ENCODE measurements at places on chromosomes 4 and X.

DNA sequence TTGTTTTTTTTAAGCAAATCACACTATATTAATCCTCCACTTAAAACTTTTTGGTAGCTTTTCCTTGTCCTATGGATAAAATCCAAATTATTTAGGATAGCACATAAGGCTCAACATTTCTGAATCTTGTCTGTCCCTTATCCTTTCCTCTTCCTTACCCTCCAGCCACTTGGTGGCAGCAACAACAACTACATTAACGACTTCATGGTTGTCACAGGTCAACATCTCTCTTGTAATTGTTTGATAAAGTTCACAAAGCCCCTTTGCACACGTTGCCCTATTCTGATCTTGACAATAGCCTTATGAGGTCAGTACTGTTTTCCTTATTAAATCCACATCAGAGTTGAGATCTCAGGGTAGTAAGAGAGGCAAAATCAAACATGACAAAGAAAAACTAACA, 269.0 kb upstream of the PABPC4L start:
- DNase-seq: peak; percentile 28

DNA sequence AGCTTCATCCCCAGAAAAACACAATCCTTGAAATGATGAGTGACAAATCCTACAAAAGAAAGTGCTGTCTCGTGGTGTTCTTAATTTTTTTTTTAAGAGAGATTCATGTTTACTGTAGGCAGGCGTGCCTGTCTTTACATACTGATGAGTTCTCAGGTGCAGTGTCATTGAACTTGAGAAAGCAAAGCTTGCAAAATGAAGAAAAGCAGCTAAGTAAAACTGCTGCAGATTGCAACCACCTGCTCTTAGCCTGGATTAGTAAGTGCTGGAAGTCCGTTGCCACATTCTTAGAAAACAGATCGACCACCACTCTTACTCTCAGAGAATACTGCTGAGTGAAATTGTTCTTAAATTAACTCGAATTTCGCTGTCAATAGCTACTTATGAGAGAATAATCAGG, 854.6 kb downstream of the TRIML1 start:
- DNase-seq: no peak

GRCh38 chrX:100413229-100413628, 3.2 kb upstream of the PCDH19 start:
- DNase-seq: peak; percentile 78

- no peak for DNase-seq
Observed at GRCh38 chrX:75181721-75182120, 25.6 kb upstream of the ABCB7 start.

- DNase-seq: no peak
Observed at GRCh38 chr4:126558596-126558995, 1074.2 kb upstream of the INTU start.

DNA sequence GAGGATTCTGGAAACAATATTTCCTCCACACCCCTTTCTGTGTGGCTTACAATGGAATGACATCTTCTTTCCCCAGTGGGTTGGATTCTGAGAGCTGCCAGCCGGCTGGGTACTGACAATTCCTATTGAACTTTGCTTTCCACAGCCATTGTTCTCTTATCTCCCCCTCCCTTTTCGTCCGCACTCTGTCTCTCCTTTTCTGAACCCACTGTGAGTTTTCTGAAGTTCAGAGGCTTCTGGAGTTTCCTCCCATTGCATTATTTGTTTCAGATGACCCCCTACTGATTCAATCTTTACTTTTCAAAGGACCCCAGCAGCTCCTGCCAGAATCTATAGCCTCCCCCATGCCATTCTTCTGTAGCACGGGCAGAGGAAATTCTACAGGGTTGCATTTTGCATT, 10.4 kb downstream of the SMPX start:
- peak; percentile 49 for DNase-seq

- DNase-seq: peak; percentile 28
Observed at GRCh38 chrX:102883491-102883890, 53.6 kb upstream of the RAB40AL start.

DNA sequence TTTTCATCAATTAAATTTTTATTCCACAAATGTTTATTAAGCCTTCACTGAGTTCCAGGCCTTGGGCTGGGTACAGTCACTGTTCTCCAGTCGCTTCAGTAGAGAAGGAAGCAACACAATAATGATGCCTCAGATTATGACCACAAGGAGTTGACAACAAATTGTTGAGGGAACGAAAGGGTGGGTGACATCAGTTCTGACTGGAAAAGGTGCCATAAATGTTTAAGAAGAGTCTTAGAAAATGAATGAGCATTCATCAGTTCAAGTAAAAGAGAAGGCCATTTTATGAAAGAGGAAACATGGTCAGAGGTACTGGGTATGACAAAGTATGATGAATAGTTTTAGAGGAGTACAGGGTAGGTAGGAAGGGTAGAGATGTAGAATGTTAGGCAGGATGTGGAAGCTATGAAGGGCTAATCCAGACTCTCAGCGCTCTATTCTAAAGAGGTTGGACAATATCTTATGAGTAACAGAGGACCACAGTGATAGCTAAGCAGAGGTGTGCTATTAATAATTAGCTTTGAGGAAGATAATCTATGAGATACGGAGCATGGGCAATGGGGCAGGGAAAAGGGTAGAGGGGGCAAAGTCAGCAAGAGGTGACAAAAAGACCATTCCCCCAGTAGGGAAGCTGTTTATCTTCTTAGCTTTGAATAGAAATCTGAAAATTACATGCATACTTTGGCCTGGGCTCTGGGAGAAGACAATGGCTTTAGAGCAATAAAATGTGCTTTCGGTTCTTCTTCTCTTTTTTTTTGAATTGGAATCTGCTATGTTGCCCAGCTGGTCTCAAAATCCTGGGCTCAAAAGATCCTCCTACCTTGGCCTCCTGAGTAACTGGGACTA, 20.4 kb downstream of the AFP start:
- DNase-seq: no peak

- DNase-seq: no peak
Observed at GRCh38 chr4:95214408-95214807, 334.4 kb downstream of the UNC5C start.

GRCh38 chr4:4361883-4362282, 25.0 kb upstream of the NSG1 start:
- no peak for DNase-seq

GRCh38 chr4:162770761-162771490, 395.8 kb downstream of the NAF1 start:
- DNase-seq: no peak

DNA sequence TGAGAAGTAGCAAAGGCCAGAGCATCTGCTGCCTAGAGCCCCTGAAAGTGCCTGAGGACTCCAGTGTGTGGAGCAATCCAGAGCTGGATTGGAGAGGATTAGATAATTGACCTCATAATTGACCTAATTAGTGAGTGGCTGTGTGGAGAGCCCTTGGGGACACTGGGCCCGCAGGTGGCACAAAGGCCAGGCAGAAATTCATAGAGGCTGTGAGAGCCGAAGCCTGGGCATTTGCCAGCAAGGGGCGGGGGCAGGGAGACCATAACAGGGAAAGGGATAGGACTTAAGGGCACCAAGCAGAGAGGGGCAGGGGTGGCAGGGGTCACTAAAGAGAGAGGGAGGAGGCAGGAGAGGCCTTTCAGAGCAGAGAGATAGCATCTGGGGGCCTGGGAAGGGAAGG, 45.3 kb downstream of the EFNB1 start:
- DNase-seq: no peak

- no peak for DNase-seq
Observed at GRCh38 chr4:109729117-109729717, 653 bp downstream of the PLA2G12A start.

DNA sequence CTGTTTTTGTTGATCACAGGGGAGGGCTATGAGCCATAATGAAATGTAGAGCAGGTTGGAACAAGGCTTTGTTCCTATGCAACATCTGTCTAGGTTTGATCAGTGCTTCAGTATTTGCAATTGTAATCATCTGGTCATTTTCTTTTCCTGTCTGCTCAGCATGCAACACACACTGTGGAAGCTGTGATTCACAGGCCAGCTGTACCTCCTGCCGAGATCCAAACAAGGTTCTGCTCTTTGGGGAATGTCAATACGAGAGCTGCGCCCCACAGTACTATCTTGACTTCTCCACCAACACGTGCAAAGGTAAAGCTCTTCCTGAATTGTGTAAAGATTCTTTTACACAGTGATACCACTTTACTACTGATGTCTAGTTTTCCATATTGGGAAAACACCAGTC, 181.9 kb upstream of the ANXA3 start:
- no peak for DNase-seq

DNA sequence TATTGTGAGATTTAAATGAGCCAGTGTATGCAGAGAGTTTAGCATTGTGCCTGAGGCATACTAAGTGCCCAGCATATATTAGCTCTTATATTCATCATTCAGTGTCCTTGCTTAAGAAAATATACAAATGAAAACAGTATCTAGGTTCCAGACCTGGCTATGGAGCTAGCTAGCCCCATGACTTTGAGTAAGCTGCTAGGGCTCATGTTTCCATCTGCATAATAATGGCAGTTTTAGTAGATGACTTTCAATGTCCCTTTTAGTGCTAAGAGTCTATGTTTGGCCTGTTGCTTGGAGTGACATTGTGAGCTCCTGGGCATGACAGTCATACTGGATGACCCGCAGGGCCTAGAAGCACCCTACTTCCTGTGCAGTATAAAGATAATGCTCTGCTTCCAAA, 435.3 kb downstream of the ZIC3 start:
- peak; percentile 94 for DNase-seq

DNA sequence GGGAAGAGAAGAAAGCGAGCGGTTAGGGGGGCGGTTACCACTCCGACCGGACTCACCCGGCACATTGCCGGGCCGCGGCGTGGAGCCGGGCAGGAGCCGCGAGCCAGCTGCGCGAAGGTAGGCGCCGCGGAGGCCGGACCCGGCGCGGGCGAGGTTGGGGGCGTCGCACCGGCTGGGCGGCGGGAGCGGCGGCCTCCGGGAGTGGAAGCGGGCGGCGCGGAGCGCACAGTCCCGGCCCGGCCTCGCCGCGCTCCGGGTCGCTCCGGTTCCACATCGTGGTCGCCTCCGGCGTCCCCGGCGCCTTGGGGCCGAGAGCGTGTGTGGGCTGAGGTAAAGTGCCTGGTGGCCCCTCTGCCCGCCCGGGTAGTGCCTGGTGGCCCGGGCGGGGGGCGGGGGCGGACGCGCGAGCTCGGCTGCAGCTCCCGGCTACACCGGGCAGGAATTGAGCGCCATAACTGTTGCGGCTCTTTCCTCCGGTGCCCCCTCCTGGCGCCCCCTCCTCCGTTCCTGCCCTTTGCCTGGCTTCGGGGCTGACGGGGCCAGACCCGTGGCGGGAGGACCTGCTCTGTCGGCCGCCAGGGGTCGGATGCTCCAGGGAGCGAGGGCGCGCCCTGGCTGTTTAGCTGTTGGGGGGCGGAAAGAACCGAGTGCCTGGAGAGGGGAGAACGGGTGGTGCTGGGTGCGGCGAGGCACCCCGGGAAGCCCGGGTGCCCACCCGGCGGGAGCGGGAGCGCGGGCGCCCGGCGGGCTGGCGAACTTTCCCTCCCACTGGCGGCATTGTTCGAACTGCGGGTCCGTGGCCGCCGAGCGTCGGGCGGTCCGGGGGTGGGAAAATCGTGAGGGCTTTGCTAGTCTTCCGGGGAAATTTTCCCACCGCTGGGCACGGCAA, 626 bp downstream of the JADE3 start:
- peak; percentile 38 for DNase-seq

DNA sequence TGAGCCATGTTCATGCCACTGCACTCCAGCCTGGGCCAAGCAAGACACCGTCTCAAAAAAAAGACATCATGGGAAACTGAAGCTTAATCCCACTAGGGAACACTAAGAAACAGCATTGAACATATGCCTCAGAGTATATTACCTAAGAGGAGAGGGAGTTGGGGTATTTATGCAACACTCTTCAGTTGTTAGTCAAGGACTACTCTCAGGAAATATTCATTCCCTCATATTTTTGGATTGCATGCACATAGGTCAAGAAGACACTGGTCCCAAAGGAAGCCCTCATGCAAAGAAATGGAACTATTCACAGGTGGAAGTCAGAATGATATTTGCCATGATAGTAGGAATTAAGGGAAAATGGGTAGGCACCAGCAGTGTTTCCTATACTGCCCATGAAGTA, 22.8 kb upstream of the PAPSS1 start:
- no peak for DNase-seq

DNA sequence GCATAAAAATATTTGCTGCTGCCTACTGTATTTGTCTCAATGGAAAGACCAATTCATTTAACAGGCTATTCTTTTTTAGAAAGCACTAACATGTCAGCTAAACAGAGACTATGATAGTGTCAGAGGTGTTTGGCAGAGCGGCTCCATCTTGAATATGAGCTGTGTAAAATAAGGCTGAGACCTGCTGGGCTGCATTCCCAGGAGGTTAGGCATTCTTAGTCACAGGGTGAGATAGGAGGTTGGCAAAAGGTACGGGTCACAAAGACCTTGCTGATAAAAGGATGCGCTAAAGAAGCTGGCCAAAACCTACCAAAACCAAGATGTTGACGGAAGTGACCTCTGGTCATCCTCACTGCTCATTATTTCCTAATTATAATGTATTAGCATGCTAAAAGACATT, 41.8 kb downstream of the NPY5R start:
- no peak for DNase-seq

GRCh38 chr4:96649536-96649935, 809.6 kb downstream of the PDHA2 start:
- no peak for DNase-seq

DNA sequence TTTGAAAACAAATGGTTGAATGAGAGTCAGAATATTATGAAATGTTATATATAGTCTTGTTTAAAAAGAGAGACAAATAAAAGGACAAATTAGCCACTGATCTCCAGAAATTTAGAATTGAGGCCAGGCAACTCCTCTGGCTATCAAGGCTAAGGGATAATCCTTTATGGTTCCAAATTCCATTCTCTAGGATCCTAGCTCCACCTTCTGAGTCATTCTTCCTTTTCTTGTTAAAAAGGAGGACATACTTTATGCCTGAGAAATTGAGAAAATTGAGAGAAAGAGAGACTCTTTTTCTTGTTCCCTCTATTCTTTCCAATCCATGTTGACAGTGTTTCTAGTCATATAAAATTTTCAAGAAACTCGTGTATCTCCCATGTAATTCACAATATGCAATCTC, 1299.5 kb downstream of the FSTL5 start:
- DNase-seq: no peak

- no peak for DNase-seq
Observed at GRCh38 chr4:123941306-123941705, 544.7 kb downstream of the SPRY1 start.

GRCh38 chr4:26344901-26345564, 24.2 kb downstream of the RBPJ start:
- no peak for DNase-seq

DNA sequence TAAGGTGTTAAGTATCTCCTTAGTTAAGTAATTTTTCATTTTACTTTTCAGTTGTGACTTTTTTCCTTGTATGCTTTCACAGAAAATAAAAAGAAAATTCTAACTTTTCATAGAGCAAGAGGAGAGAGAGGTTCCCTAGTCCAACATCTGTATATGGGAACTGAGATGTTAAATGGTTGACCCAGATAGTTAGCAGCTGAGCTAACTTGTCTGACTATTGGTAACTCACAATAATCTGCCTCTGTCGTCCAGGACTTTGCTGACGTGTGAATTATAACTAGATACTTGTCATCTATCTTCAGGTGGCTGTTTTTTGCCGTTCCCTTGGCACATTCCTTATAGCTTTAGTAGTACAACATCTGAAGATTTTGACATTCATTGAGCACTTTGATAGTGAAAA, 29.9 kb downstream of the TBC1D19 start:
- no peak for DNase-seq

GRCh38 chr4:154642373-154643009, 30.0 kb upstream of the FGG start:
- no peak for DNase-seq

All from HAP-1 (cell line).